ENCODE measurements at places on chromosomes 2 and 18. TPM values are rescaled to one million over a fixed set of nuclear protein-coding genes. Genes with fewer than 3 reads are reported as not detected.

DNA sequence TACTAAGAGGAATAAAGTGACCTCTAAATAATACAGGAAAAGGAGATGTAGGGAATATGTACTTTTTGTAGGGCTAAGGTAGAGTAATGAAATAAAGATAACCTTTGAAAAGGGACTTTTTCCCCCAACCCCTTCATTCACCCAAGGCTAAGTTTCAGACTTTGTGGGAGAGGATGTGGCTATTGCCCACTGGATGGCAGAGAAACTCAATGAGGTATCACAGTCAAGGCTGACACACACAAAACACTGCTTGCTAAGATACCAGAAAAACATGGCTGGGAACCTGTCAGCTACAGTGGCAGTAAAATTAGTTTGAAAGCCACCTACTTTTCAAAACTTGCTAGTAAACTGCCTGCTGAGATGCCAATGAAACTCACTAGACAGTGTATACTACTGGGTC lies 158.8 kb upstream of the WDSUB1 start:
- no peak overlapping the region for H3K4me3 ChIP-seq
- H3K4me1 ChIP-seq = peaks cover 6% of the 10 kb centered on the region
- H3K36me3 ChIP-seq = peaks cover 23% of the 10 kb centered on the region
- H3K27me3 ChIP-seq = no peaks in the 10 kb centered on the region

- DNase-seq = no peak
- H3K4me3 ChIP-seq = no peak overlapping the region
- no peaks in the 10 kb centered on the region for H3K36me3 ChIP-seq
- H3K4me1 ChIP-seq = no peaks in the 10 kb centered on the region
- H3K27me3 ChIP-seq = peaks cover 3% of the 10 kb centered on the region
These were observed 55.3 kb upstream of the SULT1C3 start for GRCh38 chr2:108184419-108184818.

GRCh38 chr2:161169335-161169734 lies 9.1 kb downstream of the TANK start:
- no peak for DNase-seq
- H3K27me3 ChIP-seq = no peaks in the 10 kb centered on the region
- peaks cover 46% of the 10 kb centered on the region for H3K4me1 ChIP-seq
- peaks cover 62% of the 10 kb centered on the region for H3K36me3 ChIP-seq
- H3K4me3 ChIP-seq = no peak overlapping the region
- no peak overlapping the region for H3K27ac ChIP-seq

DNA sequence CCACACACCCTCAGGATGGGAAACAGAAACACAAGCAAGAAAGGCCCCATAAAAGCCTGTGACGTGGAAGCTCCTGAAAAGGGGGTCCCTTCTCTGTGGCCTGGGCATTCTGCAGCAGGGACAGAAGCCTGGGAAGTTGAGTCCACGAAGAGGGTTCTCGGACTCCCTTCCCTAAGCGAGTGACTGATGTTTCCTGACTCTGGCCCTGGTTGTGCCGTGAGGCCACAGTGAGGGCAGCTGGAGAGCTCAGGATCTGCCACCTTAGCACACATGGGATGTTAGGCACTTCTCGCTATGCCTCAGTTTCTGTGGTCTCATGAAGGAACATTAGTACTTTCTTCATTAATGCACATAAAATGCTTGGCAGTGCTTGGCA lies 87.2 kb upstream of the ZFP36L2 start:
- peaks cover 12% of the 10 kb centered on the region for H3K36me3 ChIP-seq
- no peak for DNase-seq
- peaks cover 15% of the 10 kb centered on the region for H3K4me1 ChIP-seq
- H3K27ac ChIP-seq = no peak overlapping the region
- H3K27me3 ChIP-seq = no peaks in the 10 kb centered on the region

- H3K27ac ChIP-seq = no peak overlapping the region
- H3K27me3 ChIP-seq = no peaks in the 10 kb centered on the region
- no peak for DNase-seq
- no peak overlapping the region for H3K4me3 ChIP-seq
- no peaks in the 10 kb centered on the region for H3K4me1 ChIP-seq
- H3K36me3 ChIP-seq = no peaks in the 10 kb centered on the region
These were observed 279.0 kb upstream of the NRP2 start for GRCh38 chr2:205403244-205403825.

DNA sequence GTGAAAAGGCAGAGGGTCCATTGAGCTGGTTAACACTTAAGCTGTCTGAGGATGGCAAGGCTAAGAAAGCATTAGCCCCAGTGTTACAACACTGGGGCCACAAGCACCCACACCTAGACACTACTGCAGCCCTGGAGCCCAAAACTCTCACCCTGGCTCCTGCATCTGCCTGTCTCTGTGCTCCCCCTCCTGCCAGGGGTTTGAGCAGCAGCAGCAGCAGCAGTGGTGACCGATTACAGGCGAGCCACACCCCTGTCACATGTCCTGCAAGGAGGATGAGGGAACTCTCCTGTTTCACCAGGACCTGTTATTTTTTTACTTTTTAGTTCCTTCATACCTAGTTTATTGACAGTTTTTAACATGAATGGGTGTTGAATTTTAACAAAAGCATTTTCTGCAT lies 326.7 kb upstream of the MAP2 start:
- no peaks in the 10 kb centered on the region for H3K4me1 ChIP-seq
- no peak for DNase-seq
- H3K27ac ChIP-seq = no peak overlapping the region
- H3K36me3 ChIP-seq = no peaks in the 10 kb centered on the region
- H3K4me3 ChIP-seq = no peak overlapping the region

DNA sequence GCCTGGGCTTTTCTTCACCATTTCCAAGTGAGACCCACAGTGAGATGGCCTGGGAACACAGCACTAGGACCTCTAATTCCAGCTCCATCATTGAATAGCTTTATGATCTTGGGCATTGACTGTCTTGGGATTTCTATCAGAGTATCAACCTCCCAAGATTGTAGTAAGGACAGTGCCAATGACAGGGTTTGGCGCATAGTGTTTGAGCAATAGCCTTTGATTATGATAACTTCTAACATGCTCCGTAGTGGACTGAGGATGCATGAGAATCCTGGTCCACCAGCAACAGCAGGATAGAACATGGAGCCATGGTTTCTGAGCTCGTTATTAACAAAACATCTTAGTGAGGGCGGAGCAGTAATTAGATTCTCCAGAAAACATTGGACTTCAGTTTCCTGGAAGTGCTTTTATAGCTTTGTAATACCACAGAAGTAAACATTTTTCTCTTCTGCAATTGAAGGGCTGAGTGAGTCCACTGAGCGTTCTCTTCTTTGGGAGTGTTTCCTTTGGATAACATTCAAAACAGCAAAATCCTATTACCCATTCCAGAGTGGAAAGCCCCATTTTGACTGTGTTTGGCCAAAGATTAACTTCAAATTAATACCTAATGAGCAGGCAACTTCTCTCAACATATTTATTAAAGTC lies 63.7 kb downstream of the IL1R2 start:
- no peak overlapping the region for H3K4me3 ChIP-seq
- H3K27me3 ChIP-seq = no peaks in the 10 kb centered on the region
- H3K36me3 ChIP-seq = no peaks in the 10 kb centered on the region

- no peak overlapping the region for H3K27ac ChIP-seq
- peaks cover 6% of the 10 kb centered on the region for H3K4me1 ChIP-seq
- DNase-seq = no peak
- H3K36me3 ChIP-seq = peaks cover 2% of the 10 kb centered on the region
- no peak overlapping the region for H3K4me3 ChIP-seq
- peaks cover 78% of the 10 kb centered on the region for H3K27me3 ChIP-seq
These were observed 12.6 kb downstream of the HOXD3 start for GRCh38 chr2:176169711-176170110.

GRCh38 chr2:57373530-57373929 lies 673.1 kb upstream of the VRK2 start:
- H3K4me3 ChIP-seq = no peak overlapping the region
- H3K4me1 ChIP-seq = no peaks in the 10 kb centered on the region
- no peak overlapping the region for H3K27ac ChIP-seq

DNA sequence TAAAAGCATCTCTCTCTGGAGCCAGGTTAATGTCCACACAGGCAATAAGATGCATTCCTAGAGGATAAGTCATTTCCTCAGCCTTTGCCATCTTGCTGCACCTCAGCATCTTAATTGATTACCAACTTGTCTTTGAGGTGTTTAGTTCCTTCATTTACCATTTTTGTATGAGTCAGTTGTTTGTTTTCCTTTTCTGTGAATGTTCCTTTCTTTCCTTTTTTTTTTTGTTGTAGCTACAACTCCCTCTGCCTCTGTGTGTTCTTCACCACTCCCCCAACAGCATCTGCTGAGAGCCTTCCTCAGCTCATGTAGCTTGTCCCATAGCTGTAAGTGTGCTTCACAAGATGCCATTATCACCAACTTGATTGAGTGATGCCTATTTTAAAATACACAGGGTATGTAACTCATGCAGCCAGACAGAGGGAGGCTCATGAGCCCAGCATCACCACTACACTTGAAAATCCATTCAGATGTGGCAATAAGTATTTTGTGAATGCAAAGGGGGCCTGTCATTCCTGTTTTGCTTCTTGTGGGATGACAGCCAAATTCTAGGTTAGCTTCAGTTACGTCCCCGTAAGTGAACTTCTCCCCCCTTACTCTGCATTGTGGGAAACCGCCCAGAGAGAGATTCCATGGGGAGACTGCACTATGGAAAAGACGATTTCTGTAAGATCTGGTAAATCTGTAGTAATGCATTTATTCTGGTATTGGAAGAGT lies 315.9 kb upstream of the ZEB2 start:
- no peak for DNase-seq
- H3K36me3 ChIP-seq = no peaks in the 10 kb centered on the region
- H3K27me3 ChIP-seq = no peaks in the 10 kb centered on the region
- no peaks in the 10 kb centered on the region for H3K4me1 ChIP-seq
- no peak overlapping the region for H3K4me3 ChIP-seq

LBX2 gene
- 1.3 TPM for total RNA-seq

PRSS56 gene
- total RNA-seq = not detected

STPG4 gene
- 0.19 TPM for total RNA-seq

SH3RF3 gene
- 0.36 TPM for total RNA-seq

All from activated naive CD8-positive, alpha-beta T cell treated with anti-CD3 and anti-CD28 coated beads, Interleukin-2, amount 10 ng/mL, durations not matched to agents 7 days and 5 days (primary cell).